ENCODE measurements at places on chromosomes 7 and 10. TPM values are rescaled to one million over a fixed set of nuclear protein-coding genes. Genes with fewer than 3 reads are reported as not detected.

GRCh38 chr7:99120916-99121315 lies 23.0 kb downstream of the SMURF1 start:
- DNase-seq, result no peak
- H3K27me3 ChIP-seq, result no peaks in the 10 kb centered on the region
- no peak overlapping the region for H3K4me3 ChIP-seq
- H3K36me3 ChIP-seq, result peaks cover 43% of the 10 kb centered on the region
- H3K4me1 ChIP-seq, result peaks cover 40% of the 10 kb centered on the region

- no peak for DNase-seq
- no peak overlapping the region for H3K27ac ChIP-seq
- no peaks in the 10 kb centered on the region for H3K36me3 ChIP-seq
- no peaks in the 10 kb centered on the region for H3K4me1 ChIP-seq
- no peak overlapping the region for H3K4me3 ChIP-seq
Measured at GRCh38 chr10:101106351-101106750, 24.7 kb upstream of the TLX1 start.

DNA sequence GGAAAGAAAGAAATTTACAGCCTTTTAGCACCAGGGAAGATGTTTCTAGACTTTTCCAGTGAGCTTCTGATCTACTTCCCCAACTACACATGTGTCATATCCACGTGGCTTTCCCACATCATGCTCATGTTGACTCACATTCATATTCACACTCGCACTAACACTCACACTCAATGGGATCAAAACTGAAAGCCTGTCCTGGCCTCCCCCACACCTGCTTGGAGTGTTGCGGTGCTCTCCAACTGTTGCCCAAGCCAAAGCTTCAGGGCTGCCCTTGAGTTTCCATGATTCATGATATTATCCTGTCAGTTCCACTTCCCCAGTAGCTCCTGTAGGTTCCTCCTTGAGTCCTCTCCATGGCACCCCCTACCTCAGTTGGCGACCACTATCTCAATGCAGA lies 444.4 kb downstream of the GATA3 start:
- H3K4me1 ChIP-seq, result peaks cover 6% of the 10 kb centered on the region
- peaks cover 5% of the 10 kb centered on the region for H3K27me3 ChIP-seq
- DNase-seq, result no peak
- H3K36me3 ChIP-seq, result no peaks in the 10 kb centered on the region
- H3K27ac ChIP-seq, result no peak overlapping the region
- H3K4me3 ChIP-seq, result no peak overlapping the region

- H3K27ac ChIP-seq, result no peak overlapping the region
- no peaks in the 10 kb centered on the region for H3K36me3 ChIP-seq
- no peaks in the 10 kb centered on the region for H3K4me1 ChIP-seq
- no peaks in the 10 kb centered on the region for H3K27me3 ChIP-seq
- no peak for DNase-seq
- H3K4me3 ChIP-seq, result no peak overlapping the region
Measured at GRCh38 chr10:34420795-34421194, 394.3 kb downstream of the PARD3 start.

- no peaks in the 10 kb centered on the region for H3K27me3 ChIP-seq
- DNase-seq, result no peak
- H3K4me1 ChIP-seq, result peaks cover 18% of the 10 kb centered on the region
- H3K27ac ChIP-seq, result no peak overlapping the region
- peaks cover 4% of the 10 kb centered on the region for H3K36me3 ChIP-seq
Measured at GRCh38 chr7:100683659-100684533, 10.2 kb downstream of the GIGYF1 start.

DNA sequence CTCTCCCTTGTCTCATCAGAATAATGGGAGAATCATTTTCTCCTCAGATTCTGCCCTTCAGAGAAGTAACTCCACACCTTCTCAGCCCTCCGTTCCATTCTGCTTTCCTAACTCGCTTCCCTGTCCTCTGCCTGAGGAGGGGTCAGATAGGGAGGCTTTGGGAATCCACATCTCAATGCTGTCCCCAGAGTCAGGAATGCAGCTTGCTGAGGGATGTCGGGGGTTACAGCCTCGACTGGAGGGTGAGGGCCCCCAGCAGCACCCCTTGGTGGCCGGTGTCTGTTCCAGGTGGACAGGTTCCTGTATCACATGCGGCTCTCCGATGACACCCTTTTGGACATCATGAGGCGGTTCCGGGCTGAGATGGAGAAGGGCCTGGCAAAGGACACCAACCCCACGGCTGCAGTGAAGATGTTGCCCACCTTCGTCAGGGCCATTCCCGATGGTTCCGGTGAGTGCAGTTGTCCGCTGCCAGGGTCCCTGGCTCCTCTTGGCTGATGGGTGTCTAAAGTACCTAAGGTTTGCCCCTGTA lies 6.9 kb downstream of the HKDC1 start:
- no peaks in the 10 kb centered on the region for H3K36me3 ChIP-seq
- no peak overlapping the region for H3K27ac ChIP-seq
- H3K4me1 ChIP-seq, result peaks cover 49% of the 10 kb centered on the region
- H3K4me3 ChIP-seq, result no peak overlapping the region
- DNase-seq, result no peak

GRCh38 chr7:135217645-135218509 lies 6.6 kb upstream of the WDR91 start:
- no peak overlapping the region for H3K4me3 ChIP-seq
- no peak for DNase-seq
- H3K36me3 ChIP-seq, result no peaks in the 10 kb centered on the region
- no peaks in the 10 kb centered on the region for H3K4me1 ChIP-seq
- H3K27me3 ChIP-seq, result no peaks in the 10 kb centered on the region

- H3K27ac ChIP-seq, result peak overlapping the region; percentile 97
- no peaks in the 10 kb centered on the region for H3K27me3 ChIP-seq
- H3K4me1 ChIP-seq, result peaks cover 35% of the 10 kb centered on the region
- DNase-seq, result no peak
- peaks cover 15% of the 10 kb centered on the region for H3K36me3 ChIP-seq
- H3K4me3 ChIP-seq, result peak overlapping the region; percentile 91
Measured at GRCh38 chr7:107744345-107744750, 406 bp downstream of the CBLL1 start.

DNA sequence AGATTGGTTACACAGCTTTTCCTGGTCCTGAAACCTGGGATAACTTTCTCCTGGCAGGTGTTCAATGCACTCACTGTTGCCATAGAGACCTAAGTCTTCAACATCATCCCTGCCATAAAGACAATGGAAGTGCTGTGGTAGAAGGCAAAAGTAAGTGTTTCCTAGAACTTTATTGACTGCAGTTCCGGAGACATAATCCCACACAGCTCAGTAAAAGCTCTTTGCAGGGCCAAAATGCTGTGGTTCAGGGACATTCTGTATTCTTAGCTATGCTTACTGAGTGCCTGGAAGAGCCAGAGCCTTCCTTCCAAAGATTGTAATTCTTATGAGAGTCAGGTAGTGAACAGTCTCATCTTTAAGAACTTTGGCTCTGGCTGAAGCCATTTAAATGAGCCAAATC lies 5.3 kb downstream of the WIPF3 start:
- H3K4me3 ChIP-seq, result no peak overlapping the region
- peaks cover 57% of the 10 kb centered on the region for H3K27me3 ChIP-seq
- peaks cover 5% of the 10 kb centered on the region for H3K4me1 ChIP-seq
- no peak for DNase-seq
- no peaks in the 10 kb centered on the region for H3K36me3 ChIP-seq
- no peak overlapping the region for H3K27ac ChIP-seq

- H3K4me3 ChIP-seq, result no peak overlapping the region
- no peaks in the 10 kb centered on the region for H3K4me1 ChIP-seq
- H3K36me3 ChIP-seq, result no peaks in the 10 kb centered on the region
- peaks cover 8% of the 10 kb centered on the region for H3K27me3 ChIP-seq
Measured at GRCh38 chr7:103593691-103594090, 147.7 kb upstream of the SLC26A5 start.

- DNase-seq, result no peak
- no peaks in the 10 kb centered on the region for H3K27me3 ChIP-seq
- H3K4me1 ChIP-seq, result peaks cover 30% of the 10 kb centered on the region
- H3K27ac ChIP-seq, result peak overlapping the region; percentile 80
- no peak overlapping the region for H3K4me3 ChIP-seq
Measured at GRCh38 chr10:8776926-8777622, 722.6 kb downstream of the GATA3 start.

DNA sequence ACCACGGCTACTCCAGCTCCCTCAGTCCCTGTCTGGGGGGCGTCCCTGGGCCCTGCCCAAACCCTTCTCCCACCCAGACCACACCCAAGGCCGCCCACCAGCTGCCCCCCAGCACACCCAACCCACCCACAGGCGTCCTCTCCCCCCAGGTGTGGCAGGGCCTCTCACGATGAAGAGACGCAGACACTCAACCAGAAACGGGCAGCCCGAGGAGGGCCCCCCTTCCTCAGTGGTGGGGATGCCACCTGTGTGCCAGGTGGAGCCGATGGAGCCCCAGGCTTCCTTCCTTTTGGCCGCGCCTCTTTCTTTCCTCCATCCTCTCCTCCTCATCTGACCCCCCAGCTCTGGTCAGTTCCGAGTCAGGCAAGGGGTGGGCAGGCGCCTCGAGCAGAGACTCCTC lies 28.7 kb downstream of the ADGRA1 start:
- no peak overlapping the region for H3K27ac ChIP-seq
- H3K36me3 ChIP-seq, result no peaks in the 10 kb centered on the region
- DNase-seq, result no peak

DNA sequence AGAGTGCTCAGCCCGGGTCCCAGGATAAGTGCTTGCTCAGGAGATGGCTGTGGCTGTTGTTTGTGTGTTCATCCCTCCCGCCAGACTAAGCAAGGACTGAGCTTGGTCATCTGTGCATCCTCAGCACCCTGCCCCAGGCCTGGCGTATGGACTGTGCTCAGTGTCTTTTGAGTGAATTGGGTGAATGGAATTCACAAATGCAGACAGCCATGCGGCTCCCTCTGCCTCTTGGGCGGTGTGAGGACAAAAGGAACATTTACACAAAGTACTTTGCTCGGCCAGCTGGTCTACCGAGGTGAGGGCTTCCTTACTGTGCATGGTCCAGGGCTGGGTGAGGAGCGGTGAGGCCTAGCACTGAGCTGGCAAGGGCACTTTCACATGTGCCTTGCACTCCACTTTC lies 120.2 kb downstream of the CDH23 start:
- DNase-seq, result no peak
- H3K27me3 ChIP-seq, result peaks cover 6% of the 10 kb centered on the region
- H3K27ac ChIP-seq, result no peak overlapping the region
- no peaks in the 10 kb centered on the region for H3K4me1 ChIP-seq
- no peaks in the 10 kb centered on the region for H3K36me3 ChIP-seq
- H3K4me3 ChIP-seq, result no peak overlapping the region

- H3K4me3 ChIP-seq, result no peak overlapping the region
- no peak overlapping the region for H3K27ac ChIP-seq
- H3K27me3 ChIP-seq, result no peaks in the 10 kb centered on the region
Measured at GRCh38 chr10:79424221-79425073, 21.0 kb downstream of the ZCCHC24 start.

DNA sequence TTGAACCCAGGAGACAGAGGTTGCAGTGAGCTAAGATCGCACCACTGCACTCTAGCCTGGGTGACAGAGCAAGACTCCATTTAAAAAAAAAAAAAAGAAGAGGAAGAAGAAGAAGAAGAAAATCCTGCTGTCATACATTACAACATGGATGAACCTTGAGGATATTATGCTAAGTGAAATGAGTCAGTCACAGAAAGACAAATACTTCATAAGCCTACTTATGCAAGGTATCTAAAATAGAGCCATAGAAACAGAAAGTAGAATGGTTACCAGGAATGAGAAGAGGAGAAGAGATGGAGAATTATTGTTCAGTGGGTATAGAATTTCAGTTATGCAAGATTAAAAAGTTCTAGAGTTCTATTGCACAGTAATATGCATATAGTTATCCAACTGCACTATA lies 466.5 kb downstream of the PLXNA4 start:
- H3K27ac ChIP-seq, result no peak overlapping the region
- peaks cover 5% of the 10 kb centered on the region for H3K27me3 ChIP-seq
- H3K36me3 ChIP-seq, result no peaks in the 10 kb centered on the region
- H3K4me3 ChIP-seq, result no peak overlapping the region
- no peaks in the 10 kb centered on the region for H3K4me1 ChIP-seq
- no peak for DNase-seq

- H3K4me1 ChIP-seq, result no peaks in the 10 kb centered on the region
- H3K27me3 ChIP-seq, result no peaks in the 10 kb centered on the region
- DNase-seq, result peak; percentile 1
- no peak overlapping the region for H3K4me3 ChIP-seq
- no peaks in the 10 kb centered on the region for H3K36me3 ChIP-seq
Measured at GRCh38 chr10:115417585-115418265, 324.6 kb downstream of the ATRNL1 start.

DNA sequence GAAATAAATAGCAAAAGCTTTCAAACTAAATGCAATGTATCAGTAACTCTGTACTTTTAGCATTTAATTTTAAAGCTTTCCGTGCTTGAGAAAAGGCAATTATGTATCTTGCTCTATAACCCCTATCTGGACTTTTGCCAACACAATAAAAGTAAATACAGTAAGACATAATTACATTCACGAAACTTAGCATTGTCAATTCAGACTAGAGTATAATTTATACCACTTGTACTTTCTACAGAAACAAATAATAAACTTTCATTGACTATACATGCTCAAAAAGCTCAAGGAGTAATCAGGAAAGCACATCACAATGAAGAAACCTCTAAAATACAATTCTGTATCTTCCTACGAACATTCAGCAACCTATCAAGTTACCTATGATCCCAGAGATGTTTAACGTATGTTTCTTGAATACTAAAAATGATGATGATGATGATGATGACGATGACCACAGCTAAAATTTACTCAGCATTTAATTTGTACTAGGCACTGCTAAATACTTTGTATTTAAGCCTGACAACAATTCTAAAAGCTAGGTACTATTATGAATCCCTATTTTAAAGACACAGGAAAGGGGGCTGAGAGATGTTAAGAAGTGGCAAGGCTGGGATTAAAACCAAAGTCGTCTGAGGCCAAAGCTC lies 44.9 kb downstream of the MINDY3 start:
- H3K4me3 ChIP-seq, result no peak overlapping the region
- peaks cover 27% of the 10 kb centered on the region for H3K36me3 ChIP-seq
- H3K4me1 ChIP-seq, result peaks cover 4% of the 10 kb centered on the region
- DNase-seq, result no peak

DNA sequence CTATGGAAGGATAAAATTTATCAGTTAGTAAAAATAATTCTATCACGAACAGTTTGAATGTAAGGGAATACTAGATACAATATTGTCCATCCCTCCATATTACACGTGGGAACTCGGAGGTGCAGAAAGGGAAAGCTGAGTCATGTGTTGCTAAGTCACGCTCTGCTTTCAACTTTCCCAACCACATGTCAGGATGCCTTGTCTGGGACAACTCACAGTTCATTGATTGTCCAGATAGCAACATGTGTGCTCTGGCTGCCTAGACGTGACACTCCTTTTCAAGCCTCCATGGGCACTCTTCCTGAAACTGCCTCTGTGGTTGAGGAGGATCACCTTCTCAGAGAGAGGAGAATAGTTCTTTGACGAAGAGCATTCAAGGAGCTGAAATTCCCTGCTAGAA lies 808.1 kb downstream of the GRID1 start:
- no peaks in the 10 kb centered on the region for H3K4me1 ChIP-seq
- H3K27me3 ChIP-seq, result no peaks in the 10 kb centered on the region
- no peak for DNase-seq
- no peaks in the 10 kb centered on the region for H3K36me3 ChIP-seq
- H3K4me3 ChIP-seq, result no peak overlapping the region

AKR1C2 gene
- total RNA-seq, result not detected

ASAH2 gene
- 6.6 TPM for total RNA-seq

PTPN20 gene
- total RNA-seq, result 1.8 TPM

CNPY4 gene
- total RNA-seq, result 10.2 TPM

CYP3A5 gene
- total RNA-seq, result not detected

CAMK2B gene
- total RNA-seq, result 0.97 TPM

SEMA3E gene
- not detected for total RNA-seq

SFTPD gene
- not detected for total RNA-seq

MTERF1 gene
- 21.3 TPM for total RNA-seq

SNX13 gene
- total RNA-seq, result 26.3 TPM

CLEC5A gene
- not detected for total RNA-seq

NFE2L3 gene
- 35.3 TPM for total RNA-seq

Data from activated naive CD8-positive, alpha-beta T cell treated with anti-CD3 and anti-CD28 coated beads for 36 hours (primary cell).